Activated T-cell treated with anti-CD3 and anti-CD28 coated beads, Interleukin-2, amount 50 U/mL, for 1 hour (primary cell): ENCODE measurements at places on chromosomes 3 and 15.

DNA sequence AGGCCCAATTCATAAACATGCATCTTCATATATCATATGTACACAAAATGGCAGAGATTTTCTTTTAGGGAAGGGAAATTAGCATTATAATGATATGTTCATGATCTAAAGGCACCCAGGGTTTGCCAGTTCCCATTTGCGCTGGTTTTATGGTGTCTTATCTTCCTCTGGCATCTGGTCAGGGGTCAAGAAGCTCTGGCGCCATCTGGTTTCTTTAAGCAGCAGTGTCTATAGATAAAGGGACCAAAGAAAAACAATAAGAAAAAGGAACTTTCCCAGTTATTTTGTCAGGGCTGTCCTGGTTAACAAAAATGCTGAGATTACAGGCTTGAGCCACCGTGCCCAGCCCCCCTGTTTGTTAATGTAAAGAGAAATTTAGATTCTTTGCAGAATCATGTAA, 3.3 kb upstream of the DCP1A start:
- DNase-seq, result no peak

DNA sequence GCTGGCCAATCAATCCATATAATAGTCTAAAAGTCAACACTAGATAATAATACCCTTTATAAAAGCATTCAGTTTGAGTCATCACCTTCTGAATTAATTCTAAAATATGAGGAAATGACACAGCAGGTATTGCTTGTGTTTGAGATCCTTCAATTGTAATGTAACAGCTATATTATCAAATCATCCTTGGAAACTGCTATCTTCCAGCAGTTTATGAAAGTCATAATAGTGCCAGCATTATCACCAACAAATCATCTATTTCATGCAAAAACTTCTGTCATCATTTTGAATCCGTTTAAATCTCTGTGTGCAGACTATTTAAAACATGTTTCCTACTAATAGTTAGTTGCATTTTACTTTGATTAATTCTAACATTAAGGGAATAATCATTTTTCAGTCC, 468.7 kb downstream of the CADM2 start:
- DNase-seq, result no peak

GRCh38 chr3:114800272-114801031, 346.6 kb downstream of the ZBTB20 start:
- DNase-seq, result no peak

DNA sequence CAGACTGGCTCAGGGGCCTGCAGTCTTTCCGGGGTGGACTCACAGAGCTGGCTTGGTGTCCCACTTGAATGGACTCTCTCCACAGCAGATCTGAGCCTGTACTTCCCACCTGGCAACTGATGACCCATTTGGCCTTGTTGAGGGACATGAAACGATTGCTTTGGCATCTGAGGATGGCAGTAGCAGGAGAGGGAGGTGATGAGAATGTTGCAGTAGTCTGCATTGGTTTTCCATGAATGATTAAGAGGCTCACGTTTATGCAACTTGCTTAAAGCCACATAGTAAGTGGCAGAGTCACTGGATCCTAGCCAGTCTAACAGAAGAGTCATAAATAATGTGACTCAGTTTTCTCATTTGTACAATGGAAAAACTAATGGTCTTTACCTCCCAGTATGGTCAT, 21.9 kb downstream of the IL20RB start:
- no peak for DNase-seq

DNA sequence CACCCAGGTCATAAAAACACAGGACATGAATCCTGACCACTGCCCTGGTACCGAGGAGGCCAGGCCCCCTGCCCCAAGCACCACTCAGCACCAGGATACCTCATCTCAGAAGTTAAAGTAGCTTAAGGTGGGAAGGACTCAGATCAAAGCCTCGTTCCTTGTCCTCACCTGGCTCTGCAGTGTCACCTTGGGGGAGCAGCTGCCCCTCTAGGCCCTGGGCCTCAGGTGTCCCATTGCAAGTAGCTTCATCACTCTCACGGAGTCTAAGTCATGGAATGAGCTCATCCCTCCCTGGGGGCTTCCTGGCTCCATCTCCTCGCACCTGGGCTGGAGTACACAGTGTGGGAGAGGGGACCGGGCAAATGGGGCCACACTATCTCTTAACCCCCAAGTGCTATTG, 148.0 kb downstream of the TPRA1 start:
- DNase-seq, result no peak

DNA sequence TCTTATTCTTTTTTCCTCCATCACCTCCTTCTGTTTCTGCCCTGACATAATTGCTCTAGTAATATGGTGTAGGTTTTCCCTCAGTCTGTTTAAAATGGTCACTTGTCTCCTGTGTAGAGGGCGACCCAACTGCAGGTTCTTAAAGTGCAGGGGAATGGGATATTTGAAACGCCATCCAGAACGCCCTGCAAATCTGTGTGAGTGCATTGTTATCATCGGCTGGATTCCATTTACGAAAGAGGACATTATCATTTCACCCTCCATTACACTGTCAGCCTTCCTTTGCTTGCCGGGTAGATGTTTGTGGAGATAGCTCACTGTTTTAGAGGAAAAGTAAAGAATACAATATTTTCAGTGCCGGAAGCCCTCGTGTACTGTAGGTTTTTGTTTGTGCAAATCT, 354.0 kb downstream of the LRTM1 start:
- DNase-seq, result no peak

DNA sequence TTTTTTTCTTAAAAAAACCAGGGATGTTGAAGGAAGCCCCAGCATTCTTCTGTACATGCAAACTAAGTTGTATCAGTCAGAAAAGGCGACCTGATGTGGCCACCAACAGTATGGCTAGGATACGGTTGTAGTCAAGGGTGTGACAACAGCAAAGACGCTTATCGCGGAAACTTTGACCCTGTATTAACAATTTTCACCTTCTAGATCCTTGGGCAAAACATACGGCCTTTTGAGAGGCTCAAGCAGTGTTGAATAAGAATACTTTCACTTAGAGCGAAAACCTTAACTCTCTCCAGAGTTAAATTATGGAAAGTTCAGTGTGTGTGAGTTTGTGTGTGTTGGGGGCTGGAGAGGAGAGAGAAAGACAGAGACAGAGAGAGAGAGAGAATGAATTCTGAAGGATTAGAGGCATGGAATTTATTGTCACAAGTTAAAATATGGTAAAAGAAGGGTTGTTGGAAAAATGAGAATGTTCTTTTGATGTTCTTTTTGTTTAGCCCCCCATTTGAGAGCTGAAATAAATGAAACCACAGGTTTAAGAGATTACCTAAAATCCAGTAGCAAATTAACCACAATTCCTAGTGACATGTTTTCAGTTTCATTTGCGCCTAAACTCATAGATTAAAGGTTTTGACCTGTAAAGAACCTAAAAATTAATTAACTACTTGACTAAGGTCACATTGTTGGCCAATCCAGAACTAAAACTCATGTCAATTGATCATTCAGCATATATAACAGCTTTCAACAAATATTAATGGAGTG, 9.2 kb downstream of the ALCAM start:
- no peak for DNase-seq

DNA sequence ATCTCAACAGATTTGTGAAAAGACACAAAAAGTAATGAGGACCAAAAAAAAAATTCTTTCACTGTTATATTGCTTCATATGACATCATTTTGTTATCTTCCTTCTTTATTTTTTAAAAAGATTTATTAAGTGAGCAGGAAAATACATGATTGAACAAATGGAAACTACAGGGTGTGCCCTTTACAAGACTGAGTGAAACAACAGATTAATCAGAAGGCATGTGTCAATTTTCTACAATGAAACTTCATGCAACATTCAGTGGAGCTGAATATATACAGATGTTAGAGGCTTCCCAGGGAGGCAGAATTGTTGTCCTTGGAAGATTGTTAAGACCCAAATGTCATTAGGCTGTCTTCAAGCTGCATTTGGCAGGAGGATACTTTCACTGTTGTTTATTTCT, 28.4 kb upstream of the SLC2A2 start:
- DNase-seq, result no peak
